Lung (tissue), 17 donors: ENCODE measurements at places on chromosomes 6 and 20.

DNA sequence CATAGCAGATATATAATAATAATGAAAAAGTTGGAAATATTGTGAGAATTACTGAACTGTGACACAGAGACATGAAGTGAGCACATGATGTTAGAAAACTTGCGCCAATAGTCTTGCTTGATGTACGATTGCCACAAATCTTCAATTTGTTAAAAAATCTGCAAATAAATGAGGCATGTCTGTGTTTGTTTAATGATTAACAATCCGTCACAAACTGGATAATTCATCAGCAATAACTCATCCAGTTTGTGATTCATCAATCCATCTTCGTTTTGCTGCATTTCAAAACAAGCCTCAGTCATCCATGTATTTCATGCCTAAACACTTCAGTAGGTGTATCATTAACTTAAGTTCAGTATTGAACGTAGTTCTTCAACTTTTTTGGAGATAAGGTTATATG, 25.5 kb upstream of the SMIM26 start:
- DNase-seq = no peak

GRCh38 chr6:117194978-117195377, 70.4 kb upstream of the VGLL2 start:
- DNase-seq = no peak

- peak; percentile 86 for DNase-seq
These were observed 1.3 kb downstream of the CEP85L start for GRCh38 chr6:118649918-118650581.

DNA sequence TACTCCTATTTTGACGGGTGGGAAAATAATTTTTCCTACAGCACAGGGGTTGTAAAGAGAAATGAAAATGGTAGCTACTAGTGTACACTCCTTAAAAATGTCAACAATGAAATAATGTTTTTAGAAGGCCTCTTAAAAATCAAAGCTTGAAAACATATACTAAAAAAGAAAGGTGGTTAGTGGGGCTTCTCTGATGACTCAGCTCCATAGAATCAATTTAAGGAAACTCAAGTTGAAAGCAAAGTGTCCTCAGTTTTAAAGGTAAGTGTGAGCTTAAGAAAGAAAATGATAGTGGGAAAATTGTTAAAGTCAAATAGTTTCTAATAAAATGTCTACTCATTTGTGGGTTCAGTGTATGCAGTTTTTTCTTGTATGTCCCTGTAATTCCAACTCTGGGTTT, 58.2 kb downstream of the ADGRB3 start:
- no peak for DNase-seq

- DNase-seq = no peak
These were observed 33.4 kb upstream of the SCRT2 start for GRCh38 chr20:708956-709355.

DNA sequence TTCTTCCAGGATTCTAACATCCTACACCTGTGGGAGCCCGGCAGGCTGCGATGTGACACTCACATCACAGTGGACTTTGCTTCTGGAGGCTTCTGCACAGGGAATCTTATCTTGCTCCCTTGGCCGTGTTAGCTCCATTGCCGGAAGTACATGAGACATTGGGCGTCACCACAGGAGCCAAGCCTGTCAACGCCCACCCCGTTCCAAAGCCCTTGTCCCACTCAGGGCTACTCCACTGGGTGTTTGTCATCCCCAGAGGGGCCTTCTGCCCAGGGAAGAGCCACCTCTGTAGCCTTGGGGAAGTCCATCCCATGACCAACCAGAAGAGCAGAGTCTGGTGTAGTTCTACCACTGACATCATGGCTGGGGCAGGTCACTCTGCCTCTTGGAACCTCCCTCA, 1.7 kb downstream of the RAB44 start:
- DNase-seq = no peak

GRCh38 chr20:62831361-62831788, 14.5 kb downstream of the COL9A3 start:
- no peak for DNase-seq

- DNase-seq = no peak
These were observed 4.3 kb downstream of the LAMP5 start for GRCh38 chr20:9518576-9519175.

DNA sequence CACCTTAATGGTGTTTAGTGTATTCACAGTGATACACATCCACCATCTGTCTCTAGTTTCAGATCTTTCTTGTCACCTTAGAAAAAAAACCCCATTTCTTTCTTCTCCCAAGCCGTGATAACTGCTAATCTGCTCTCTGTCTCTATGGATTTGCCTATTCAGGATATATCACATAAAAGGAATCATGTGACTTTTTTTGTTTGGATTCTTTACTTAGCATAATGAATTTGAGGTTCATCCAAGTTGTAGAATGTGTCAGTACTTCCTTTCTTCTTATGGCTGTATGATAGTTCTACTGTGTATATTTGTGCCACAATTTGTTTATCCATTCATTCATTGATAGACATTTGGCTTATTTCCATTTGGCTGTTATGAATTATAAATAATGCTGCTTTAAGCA, 57.1 kb downstream of the ITCH start:
- DNase-seq = peak; percentile 60

- DNase-seq = no peak
These were observed 186.9 kb downstream of the PREX1 start for GRCh38 chr20:48640871-48641270.

GRCh38 chr6:80639181-80639629, 532.7 kb downstream of the BCKDHB start:
- no peak for DNase-seq

DNA sequence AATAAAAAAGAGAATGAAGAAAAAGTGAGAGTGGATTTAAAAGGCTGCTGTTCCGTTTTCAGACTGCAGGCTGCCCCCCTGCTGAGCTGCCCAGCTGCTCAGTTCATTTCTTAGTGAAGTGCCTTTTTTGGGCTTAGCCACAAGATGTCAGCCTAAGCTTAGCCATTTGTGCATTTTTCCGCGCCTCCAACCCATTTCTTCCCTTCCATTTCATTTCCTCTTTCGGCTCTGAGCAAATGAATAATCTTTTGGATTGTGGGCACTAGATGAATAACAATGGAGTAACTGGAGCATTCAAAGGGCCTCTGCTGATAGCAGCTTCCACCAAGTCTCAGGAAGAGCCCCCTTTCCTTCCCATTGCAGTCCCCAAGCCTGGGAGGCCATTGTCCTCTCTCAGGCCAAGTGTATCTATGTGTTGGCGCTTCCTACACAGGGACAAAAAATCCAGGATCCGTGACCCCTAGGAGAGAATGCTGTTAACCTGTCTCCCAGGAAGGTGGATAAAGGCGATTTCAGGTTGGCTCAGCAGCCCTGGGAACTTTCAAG, 83.5 kb upstream of the SPTLC3 start:
- DNase-seq = peak; percentile 77

GRCh38 chr6:47342824-47343223, 33.1 kb upstream of the TNFRSF21 start:
- no peak for DNase-seq

- DNase-seq = no peak
These were observed 61.7 kb upstream of the NUP153 start for GRCh38 chr6:17768388-17768787.

GRCh38 chr6:130931683-130932082, 104.5 kb downstream of the SMLR1 start:
- DNase-seq = no peak

GRCh38 chr20:57498425-57499400, 26.2 kb downstream of the CTCFL start:
- peak; percentile 33 for DNase-seq

DNA sequence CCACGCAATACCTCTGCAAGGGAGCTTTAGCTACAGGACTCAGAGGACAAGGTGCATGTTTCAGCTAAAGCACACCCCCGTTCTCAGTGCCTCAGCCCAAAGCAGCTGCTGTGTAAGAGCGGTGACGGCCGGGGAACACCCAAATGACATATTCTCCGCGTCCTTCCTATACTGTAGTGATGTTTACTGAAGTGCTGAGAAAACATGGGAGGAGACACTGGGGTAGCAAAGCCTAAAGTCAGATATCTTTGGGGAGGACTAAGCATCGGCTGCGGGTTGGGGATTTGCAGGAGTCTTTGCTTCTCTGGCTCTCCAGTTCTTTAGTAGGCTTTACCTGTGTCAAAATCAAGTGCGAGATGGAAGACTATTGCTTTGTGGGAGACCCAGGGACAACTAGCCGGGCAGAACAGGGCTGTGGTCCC, 1.7 kb downstream of the SLC22A23 start:
- peak; percentile 43 for DNase-seq

DNA sequence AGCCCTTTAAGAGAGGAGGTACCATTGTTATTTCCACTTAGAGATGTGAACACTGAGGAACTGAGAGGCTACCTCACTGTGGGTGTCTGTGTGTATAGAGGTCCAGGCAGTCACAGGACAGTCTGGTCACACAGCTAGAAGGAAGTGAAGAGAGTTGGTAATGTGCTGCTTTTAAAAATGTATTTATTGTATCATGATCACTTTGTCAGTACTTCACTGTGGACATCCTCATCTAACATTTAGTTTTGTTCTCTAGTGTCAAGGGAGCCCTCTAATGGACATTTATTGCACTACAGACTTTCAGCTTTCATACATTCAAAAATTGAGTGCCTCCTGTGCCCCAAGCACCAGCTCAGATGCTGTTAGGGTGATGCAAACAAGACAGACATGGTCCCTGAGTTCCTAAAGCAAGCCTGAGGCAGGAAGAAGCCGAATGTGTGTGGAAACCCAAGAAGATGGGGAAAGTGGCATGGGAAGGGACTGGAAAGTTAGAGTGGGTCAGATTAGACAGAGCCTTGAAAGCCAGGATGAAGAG, 123.0 kb downstream of the SLC16A10 start:
- DNase-seq = peak; percentile 75

GRCh38 chr6:13794184-13794583, 20.2 kb downstream of the MCUR1 start:
- DNase-seq = no peak

- DNase-seq = no peak
These were observed 25.0 kb downstream of the KIF3B start for GRCh38 chr20:32302507-32302872.

DNA sequence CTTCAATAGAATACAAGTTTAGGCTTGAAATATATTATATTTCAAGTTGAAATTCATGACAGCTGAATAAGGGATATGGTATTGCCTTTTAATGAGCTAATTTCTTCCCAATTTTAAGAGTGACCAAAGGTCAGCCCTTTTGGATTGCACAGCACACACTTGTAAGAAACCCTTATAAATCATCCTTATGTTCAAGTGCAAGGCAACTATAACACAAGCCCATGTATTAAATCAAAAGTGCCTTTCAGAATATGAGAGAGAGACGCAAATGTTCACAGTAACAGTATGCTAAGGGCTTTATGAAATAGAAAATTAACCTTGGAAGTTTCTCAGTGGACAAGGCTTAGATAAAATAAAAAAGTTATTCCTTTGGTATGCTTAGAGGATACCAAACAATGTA, 121.7 kb upstream of the PTPRK start:
- no peak for DNase-seq
